ENCODE measurements at places on chromosomes 2 and 18.

DNA sequence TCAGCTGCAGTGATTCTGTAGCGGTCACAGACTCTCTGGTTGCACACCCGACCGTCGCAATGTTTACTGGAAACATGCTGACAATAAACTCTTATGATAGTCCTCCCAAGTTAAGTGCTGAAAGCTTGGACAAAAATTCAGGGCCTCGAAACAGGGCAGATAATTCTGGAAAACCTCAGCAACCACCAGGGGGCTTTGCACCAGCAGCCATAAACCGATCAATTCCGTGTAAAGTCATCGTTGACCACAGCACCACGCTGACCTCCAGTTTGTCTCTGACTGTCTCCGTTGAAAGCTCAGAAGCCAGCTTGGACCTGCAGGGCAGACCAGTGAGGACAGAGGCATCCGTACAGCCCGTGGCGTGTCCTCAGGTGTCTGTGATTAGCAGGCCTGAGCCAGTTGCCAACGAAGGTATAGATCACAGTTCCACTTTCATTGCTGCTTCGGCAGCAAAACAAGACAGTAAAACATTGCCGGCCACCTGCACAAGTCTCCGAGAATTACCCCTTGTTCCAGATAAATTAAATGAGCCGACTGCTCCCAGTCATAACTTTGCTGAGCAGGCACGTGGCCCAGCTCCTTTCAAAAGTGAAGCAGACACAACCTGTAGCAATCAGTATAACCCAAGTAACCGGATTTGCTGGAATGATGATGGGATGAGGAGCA lies 166.1 kb downstream of the ASXL3 start:
- no peak for DNase-seq

GRCh38 chr2:186614373-186614772 lies 24.5 kb downstream of the ITGAV start:
- DNase-seq, result no peak

GRCh38 chr18:51290860-51291259 lies 93.4 kb upstream of the MEX3C start:
- DNase-seq, result no peak

DNA sequence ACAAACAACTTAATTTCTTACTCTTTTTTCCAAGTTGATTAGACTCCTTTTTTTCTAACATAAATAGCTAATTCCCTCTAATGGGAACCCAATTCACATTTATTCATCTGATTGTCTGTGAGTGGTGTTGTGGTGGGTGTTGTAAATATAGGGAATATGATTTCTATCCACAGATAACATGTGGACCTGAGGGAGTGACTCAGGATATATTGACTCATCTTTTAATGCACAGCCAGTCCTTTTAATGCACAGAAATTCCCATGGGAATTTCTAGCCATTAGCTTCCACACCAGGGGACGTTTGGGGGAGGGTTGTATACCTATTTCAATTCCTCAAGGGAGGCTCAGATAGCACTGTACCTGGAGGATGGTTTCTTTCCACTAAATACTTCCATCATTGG lies 1339.6 kb upstream of the LRRTM1 start:
- DNase-seq, result no peak

- DNase-seq, result no peak
Observed at GRCh38 chr2:212330263-212330662, 208.3 kb downstream of the ERBB4 start.

GRCh38 chr18:76208678-76209306 lies 286.2 kb downstream of the ZNF516 start:
- DNase-seq, result no peak

- no peak for DNase-seq
Observed at GRCh38 chr2:106030287-106031268, 163.5 kb downstream of the UXS1 start.

DNA sequence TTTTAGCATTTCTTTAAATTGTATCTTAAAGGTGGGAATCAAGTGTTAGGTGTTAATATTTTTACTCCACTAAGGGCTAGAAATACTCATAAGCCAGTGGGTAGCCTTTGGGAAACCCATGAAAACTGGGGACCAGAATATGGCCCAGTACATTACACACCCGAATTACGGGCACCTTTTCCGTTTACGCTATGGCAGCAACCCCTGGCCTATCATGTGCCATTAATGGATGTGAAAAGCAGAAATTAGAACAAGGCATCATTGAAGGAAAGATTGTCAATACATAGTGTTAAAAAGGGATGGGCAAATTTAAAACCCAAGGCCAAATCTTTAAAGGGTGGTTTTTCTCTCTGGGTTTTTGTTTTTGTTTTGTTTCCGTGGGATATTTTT lies 781 bp downstream of the FARP2 start:
- no peak for DNase-seq

- DNase-seq, result no peak
Observed at GRCh38 chr2:239399921-239400595, 762 bp downstream of the HDAC4 start.

GRCh38 chr18:25081001-25081400 lies 271.0 kb downstream of the ZNF521 start:
- DNase-seq, result no peak

DNA sequence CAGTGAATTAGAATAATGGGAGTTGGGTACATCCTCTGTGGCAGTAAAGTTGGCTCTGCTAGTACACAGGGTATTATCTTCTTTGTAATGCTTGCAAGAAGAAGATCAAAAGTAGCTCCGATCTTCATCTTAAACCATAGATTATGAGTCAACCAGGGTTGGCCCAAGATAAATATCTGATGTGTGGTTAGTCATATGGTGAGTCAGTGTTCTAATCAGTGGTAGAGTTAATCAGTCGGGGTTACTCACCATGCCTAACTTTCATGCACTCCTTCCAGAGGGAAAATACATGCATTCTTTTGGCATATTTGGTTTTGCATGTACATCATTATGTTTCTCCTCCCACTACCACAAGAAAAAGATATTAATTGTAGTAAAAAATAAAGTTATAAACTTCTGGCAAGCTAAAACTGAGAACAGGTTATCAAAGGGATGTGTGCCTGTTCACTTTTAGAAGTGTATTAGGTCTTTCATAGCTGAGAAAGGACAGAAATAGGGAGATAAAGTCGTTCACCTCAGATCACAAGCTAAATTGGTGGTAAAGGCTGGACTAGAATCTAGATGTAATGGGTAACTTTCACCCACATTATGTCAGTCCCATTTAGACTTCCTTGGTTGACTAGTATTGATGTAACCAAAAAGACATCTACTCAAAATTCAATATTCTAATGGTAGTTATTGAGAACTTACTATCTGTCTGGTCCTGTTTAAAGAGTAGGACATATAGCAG lies 684.4 kb downstream of the IRS1 start:
- no peak for DNase-seq

DNA sequence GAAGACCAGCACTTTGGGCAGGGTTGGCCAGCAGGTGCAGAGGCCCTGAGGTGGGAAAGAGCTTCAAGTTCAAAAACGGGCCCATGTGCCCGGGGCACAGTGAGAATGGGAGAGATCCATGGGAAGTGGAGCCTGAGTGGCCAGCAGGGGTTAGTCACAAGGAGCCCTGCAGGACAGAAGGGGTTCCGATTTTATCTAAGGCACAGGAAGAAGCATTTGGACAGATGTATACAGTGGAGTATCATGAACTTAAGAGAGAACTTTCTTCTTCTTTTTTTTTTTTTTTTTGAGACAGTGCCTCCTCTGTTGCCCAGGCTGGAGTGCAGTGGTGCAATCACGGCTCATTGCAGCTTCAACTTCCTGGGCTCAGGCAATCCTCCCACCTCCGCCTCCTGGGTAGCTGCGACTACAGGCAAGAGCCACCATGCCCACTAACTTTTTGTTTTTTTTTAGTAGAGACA lies 24.0 kb downstream of the WIPF1 start:
- no peak for DNase-seq

DNA sequence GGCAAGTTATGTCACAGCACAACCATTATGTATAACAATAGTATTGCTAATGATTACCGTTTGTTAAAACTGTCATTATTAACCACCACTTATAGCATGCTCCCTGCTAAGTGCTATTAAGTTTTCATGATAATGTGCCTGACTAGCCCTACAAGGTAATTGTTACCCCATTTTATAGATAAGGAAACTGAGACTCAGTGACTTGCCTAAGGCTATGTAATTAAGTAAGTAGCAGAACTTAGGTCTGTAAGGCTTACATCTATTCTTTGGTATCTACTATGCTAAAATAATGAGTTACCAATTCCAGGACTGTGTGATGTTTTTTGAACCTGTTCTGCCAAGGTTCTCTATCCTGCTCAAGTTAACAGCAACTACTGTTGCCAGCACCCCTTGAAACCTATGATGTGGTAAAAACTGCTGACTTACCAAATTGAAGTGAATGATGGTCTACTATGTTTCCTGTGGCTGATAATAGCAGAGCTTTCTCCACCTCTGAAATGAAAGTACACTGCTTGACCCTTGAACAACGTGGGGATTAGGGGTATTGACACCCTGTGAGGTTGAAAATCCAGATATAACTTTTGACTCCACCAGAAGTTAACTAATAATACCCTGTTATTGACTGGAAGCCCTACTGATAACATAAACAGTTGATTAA lies 18.2 kb downstream of the ACVR2A start:
- DNase-seq, result no peak

DNA sequence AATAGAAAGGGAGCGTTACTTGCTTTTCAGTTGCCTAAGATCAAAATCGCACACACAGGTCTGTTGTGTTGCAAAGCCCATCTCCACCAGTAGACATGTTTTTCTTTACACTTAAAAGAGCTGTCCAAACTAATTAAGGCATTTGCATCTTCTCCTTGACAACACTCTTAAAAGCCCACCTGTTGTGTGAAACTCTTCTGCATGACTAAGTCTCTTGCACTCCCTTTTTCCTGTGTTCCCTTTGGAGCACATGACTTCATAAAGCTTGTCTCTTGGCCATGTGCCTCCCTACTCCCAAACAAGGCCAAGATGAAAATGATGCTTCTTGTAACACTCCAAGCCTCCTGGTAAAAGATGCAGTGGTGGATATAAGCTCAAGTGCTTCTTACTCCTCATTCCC lies 26.1 kb downstream of the PID1 start:
- DNase-seq, result no peak

DNA sequence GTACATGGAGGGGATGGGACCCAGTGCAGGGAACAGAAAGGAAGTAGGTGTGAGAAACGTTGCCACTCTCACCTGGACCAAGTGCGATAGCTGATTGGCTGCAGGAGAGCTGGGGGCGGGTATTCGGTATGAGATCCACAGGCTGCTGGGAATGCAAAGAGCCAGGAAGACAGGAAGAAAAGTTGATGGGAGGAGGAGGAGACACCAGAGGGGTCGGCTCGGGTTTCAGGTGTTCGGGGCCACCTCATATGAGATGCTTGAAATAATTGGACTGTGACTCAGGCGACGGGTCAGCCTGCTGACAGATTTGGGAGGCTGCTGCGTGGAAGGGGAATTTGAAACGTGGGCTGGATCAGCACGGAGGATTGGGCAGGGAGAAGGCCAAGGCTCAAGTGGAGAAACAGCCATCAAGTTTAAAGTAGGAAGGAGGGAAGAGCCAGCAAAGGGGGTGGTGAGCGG lies 65.1 kb downstream of the MRPS9 start:
- no peak for DNase-seq

DNA sequence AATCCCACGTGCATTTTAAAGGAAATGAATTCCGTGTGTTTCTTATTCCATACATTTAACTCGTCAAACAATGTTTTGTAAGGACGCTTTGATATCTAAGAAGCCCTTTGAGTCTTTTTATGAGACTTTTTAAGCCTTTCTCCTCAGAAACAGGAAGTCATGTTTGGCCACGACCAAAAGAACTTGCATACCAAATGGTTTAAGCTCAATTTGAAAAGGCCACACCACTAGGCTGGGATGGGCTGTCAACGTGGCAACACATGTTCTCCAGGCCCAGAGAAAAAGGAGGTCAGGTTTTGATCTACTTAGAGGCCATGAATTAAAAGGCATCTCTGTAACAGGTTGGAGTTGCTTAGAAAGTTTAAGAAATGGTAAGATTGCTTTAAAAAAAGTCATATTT lies 441.8 kb downstream of the CMPK2 start:
- DNase-seq, result no peak

GRCh38 chr2:127095367-127095641 lies 11.7 kb downstream of the BIN1 start:
- no peak for DNase-seq

- DNase-seq, result no peak
Observed at GRCh38 chr2:144430722-144431391, 89.1 kb downstream of the ZEB2 start.

- no peak for DNase-seq
Observed at GRCh38 chr2:104758199-104758620, 95.7 kb upstream of the POU3F3 start.

GRCh38 chr2:177817300-177817699 lies 255.3 kb downstream of the PDE11A start:
- no peak for DNase-seq

DNA sequence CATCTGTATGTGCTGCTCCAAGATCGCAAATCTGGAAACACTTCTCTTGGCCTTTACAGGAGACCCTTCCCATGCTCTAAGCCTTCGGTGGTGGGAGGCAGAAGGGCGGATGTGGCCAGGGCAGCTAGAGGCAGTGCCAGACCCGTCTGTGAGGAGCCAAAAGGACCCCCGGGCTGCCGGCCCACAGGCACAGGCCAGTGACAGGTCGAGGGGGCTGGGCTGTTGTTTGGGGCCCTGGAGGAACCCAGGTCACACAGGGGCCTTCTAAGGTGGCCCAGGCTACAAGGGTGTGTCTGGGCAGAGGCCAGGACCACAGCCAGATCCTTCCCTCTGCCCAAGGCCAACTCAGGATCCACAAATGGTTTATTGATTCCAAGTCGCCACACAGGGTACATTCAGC lies 49.4 kb downstream of the SLC66A2 start:
- DNase-seq, result no peak

- DNase-seq, result no peak
Observed at GRCh38 chr2:108455571-108455970, 6.6 kb downstream of the GCC2 start.

- no peak for DNase-seq
Observed at GRCh38 chr2:11920993-11921583, 174.7 kb downstream of the LPIN1 start.

GRCh38 chr2:228827056-228827700 lies 443.9 kb downstream of the PID1 start:
- no peak for DNase-seq

GRCh38 chr2:140747090-140747489 lies 1383.7 kb downstream of the LRP1B start:
- no peak for DNase-seq

DNA sequence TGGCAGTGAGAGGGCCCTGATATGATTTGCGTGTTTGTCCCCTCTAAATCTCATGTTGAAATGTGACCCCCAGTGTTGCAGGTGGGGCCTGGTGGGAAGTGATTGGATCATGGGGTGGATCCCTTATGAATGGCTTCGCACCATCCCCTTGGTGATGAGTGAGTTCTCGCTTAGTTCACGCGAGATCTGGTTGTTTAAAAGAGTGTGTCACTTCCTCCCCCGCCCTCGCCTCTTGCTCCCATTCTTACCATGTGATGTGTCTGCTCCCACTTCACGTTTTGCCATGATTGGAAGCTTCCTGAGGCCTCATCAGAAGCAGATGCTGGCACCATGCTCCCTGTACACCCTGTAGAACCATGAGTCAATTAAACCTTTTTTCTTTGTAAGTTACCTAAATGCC lies 319.9 kb upstream of the ID2 start:
- DNase-seq, result no peak

Data from cortex of kidney (tissue), 1 donor.